ENCODE measurements at places on chromosomes 16 and 17.
A peak's percentile ranks its signal among the peaks of the same experiment; 100 is the strongest.

- no peak for DNase-seq
Observed at GRCh38 chr17:34714475-34715410, 135.4 kb downstream of the TMEM132E start.

DNA sequence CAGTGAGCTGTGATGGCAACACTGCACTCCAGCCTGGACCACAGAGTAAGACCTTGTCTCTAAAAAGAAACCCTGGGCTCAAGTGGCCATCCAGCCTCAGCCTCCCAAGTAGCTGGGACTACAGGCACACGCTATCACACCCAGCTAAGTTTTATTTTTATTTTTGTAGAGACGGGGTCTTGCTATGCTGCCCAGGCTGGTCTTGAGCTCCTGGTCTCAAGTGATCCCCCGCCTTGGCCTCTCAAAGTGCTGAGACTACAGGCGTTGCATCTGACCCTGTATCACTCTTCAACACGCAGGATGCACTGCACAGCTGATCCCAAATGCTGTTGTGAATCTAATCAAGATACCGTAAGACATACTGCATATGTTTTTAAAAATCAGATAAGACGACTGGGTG is 23.0 kb downstream of the ANKRD11 start:
- DNase-seq: no peak

GRCh38 chr17:36030956-36031355 is 13.2 kb upstream of the CCL23 start:
- no peak for DNase-seq

GRCh38 chr17:50676065-50676975 is 31.4 kb downstream of the ANKRD40 start:
- no peak for DNase-seq

DNA sequence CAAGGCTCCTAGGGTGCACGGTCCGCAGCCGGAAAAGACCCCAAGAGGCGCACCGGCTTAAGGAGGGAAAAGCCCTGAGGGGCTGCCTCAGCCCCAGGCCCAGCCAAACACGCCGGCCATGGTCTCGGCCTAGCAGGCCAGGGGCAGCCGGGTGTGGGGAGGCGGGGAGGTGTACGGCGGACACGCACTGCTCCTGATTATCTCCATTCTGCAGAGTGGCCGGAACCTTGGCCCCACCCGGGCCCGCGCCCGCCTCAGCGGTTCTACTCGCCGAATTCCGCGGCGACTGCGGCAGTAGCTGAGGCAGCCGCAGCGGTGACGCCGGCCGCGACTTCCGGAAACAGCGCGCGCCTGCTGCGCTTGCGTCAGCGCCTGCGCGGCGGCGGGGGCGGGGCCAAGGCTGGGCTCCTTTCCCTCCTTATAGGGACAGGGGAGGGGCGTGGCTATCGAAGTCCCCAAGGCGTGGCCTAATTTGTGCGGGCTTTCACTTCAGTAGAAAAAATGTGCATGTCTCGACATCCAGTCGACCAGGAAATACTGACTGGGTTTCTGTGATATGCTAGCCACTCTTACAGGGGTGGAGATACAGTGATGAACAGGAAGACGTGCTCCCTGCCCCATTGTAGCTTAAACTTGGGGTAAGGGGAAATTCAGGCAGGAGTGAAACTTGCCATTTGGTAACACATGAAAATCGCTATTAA is at the start of gene PARN:
PARN (minus strand) TSS at position 342 of the 701 bp plus-strand sequence; CDS start at position 207, 135 bp downstream.
- DNase-seq: peak; percentile 74

DNA sequence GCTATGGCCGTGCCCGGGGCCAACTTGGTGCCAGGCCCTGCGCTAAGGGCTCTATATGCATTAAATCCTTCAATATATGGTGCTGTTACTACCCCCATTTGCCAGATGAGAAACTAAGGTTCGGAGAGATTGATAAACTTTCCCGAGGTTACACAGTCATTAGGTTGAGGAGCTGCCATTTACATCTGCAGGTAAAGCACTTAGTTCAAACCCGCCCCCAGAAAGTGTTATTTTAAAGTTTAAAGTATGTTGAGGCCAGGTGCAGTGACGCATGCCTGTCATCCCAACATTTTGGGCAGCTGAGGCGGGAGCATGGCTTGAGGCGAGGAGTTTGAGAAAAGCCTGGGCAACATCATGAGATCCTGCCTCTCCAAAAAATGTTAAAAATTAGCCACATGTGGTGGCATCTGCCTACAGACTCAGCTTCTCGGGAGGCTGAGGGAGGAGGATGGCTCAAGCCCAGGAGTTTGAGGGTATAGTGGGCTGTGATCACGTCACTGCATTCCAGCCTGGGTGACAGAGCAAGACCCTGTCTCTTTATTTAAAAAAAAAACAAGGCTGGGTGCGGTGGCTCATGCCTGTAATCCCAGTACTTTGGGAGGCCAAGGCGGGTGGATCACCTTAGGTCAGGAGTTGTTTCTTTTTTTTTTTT is 264.7 kb downstream of the PARN start:
- DNase-seq: no peak

DNA sequence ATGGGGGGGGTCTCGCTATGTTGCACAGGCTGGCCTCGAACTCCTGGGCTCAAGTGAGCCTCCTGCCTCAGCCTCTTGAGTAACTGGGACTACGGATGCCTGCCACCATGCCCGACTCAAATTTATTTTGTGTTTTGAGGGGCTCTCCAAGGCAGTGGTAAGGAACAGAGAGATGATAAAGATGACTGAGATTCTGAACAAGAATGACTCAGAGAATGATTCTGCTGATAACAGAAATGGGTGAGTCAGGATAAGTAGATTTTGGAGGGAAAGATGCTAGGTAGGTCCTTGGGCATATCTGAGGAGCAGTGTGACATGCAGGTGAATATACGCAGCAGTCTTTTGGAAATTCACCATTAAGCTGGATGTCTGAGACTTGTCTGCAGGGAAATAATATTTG is 2.6 kb downstream of the TMEM220 start:
- DNase-seq: no peak

DNA sequence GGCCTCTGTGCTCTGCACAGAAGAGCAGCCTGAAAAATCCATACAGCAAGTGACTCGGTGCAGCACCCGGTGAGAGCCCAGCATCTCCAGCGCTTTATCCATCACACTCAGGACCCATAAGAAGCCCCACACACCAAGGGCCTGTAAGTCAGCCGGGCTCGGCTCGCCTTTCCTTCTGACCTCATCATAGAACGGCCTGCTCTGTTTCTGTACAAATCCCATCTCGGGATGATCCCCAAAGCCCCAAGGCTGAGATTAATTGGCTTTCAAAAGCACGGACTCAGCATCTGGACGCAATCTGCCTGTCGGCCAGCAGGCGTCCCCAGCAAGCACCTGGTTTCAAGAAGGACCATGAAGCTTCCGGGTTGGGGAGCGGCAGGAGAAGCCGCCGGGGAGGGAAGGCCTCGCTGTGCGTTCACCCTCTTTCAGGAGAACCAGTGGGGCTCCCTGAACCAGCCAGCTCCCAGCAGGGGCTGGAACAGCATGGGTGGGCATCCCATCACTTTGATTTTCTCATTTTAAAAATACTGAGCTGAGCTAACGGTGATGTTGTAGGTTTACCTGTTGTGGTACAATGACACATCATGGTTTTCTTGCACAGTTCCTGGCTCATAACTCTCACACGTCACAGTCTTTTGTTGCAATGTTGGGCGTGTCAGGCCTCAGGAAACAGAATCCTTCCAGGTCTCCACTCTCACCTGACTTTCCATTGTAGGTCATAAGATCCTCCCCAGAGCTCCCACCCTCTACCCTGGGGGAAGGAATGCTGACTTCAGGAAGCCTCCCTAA is 6.7 kb downstream of the CCDC57 start:
- DNase-seq: peak; percentile 76

DNA sequence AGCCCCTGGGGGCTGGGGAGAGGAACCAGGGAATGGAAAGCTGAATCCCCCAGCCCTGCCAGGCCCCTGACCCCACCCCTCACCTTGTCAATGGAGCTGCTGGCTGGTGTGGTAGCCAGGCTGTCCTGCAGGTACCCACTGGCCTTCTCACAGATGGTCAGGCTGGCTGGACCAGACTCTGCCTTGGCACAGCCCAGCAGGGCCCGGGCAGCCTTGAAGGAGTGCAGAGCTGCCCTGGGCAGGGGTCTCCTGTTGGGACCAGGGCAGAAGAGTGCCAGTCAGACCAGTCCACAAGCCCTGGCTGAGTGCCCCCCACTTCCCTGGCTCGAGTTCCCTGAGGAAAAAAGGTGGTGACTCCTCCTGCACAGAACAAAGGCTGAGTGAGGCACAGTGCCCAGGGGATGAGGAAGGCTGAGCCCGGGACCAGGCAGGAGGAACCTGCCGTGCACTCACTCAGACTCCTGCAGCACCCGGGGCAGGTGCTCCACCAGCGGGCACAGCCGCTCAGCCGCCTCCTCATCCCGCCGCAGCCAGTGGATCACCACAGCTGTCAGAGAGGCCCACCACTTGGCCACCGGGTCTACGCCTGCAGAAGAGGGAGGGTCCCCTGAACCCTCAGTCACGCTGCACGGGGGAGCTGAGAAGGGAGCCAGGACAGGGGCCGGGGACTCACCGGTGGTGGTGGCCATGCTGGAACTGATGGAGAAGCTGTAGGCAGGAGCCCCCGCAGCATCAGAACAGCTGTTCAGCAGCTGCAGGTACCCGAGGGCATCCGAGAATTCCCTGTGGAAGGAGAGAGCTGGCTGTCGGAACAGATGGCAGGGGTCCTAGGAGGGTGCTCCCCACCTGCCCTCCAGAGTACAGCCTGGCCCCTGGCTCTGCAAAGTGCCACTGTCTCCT is 22.4 kb downstream of the SREBF1 start:
- no peak for DNase-seq

- DNase-seq: no peak
Observed at GRCh38 chr17:336110-337021, 16.2 kb downstream of the RPH3AL start.

GRCh38 chr17:15454346-15454745 is 13.1 kb downstream of the CDRT4 start:
- no peak for DNase-seq

DNA sequence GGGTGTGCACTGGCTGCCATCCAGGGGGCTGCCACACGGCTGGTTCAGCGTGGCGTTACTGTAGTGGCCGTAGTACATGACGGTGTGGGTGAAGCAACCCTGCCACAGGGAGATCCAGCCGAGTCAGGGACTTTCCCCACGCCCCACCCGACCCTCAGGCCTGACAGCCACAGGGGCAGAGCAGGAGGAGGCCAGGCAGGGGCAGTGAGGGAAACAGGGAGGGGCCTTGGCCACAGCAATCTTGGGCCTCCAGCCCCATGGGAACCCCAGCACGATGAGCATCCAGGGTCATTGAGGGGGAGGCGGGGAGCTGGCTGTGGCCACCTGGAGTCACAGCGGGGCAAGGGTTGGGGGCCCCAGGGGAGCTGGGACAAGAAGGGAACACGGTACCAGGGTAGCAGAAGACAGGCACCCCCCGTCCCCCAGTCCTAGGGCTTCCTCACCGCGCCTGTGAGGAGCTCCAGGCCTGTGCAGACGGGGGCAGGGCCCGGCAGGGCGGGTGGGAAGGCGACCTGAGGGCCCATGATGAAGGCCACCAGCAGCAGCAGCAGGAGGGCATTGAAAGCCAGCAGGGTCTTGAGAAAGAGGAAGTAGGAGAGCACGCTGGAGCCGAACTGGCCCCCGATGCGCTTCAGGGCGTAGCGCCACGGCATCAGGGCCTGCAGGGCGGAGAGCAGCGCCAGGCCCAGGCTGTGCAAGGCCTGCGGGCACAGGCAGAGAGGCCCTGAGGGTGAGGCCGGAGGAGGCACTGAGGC is 4.3 kb downstream of the TMC6 start:
- DNase-seq: no peak

Measured in SW 1271 (cell line).